Osteoblast (primary cell): ENCODE measurements at places on chromosomes 7 and 10.
A peak's percentile ranks its signal among the peaks of the same experiment; 100 is the strongest.

- peak; percentile 71 for DNase-seq
Observed at GRCh38 chr7:94374721-94375566, 19.8 kb upstream of the COL1A2 start.

DNA sequence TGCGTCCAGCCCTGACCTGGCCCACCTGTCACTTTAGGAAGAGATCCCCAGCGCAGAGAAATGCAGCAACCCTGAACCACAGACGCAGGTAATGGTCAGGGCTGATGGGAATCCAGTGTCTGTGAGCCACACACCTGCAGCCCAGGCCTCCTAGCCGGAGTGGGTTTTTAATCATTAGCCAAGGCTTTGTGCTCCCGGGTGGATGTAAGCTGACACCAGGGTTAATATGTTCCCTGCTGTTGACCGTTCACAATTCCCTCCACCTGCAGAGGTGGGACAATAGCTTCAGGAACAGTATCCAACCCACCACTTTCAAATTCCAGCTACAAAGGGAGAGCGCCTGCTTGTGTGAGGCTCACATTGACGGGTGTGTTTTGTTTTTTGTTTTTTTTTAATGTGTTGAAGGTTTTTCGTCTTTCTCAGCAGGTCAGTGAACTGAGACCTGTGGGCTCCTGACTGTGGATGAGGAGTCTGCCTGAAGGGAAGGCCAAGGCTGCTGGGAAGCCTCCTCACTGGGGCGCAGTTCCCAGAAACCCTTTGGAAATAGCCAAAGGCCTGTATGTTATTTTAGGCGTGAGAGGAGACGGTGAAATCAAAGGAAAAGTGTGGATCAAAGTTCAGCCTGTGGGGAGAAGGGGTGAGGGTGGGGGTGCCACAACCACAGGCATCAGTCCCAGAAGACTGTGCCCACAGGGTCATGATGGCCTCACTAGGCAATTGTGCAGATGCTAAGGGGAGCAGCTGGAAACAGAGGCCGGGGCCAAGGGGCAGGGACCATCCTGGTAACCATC, 111.1 kb downstream of the TNS3 start:
- peak; percentile 48 for DNase-seq

- no peak for DNase-seq
Observed at GRCh38 chr7:102434039-102434486, 688 bp downstream of the ORAI2 start.

GRCh38 chr10:63266391-63267316, 133.5 kb downstream of the NRBF2 start:
- DNase-seq = no peak

DNA sequence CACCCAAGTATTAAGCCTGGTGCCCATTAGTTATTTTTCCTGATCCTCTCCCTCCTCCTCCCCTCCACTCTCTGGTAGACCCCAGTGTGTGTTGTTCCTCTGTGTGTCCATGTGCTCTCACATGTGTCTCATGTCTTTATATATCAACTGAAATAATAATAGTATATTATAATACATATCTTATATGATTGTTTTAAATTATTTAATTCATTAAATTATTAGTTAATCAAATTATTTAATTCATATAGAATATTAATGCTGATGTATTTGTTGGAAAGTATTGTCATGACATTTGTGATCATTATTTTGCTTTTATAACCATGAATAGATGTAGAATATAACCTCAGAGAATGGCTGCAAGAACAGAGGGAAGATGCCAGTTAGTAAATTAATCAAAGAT, 647.5 kb downstream of the SORCS3 start:
- DNase-seq = no peak

DNA sequence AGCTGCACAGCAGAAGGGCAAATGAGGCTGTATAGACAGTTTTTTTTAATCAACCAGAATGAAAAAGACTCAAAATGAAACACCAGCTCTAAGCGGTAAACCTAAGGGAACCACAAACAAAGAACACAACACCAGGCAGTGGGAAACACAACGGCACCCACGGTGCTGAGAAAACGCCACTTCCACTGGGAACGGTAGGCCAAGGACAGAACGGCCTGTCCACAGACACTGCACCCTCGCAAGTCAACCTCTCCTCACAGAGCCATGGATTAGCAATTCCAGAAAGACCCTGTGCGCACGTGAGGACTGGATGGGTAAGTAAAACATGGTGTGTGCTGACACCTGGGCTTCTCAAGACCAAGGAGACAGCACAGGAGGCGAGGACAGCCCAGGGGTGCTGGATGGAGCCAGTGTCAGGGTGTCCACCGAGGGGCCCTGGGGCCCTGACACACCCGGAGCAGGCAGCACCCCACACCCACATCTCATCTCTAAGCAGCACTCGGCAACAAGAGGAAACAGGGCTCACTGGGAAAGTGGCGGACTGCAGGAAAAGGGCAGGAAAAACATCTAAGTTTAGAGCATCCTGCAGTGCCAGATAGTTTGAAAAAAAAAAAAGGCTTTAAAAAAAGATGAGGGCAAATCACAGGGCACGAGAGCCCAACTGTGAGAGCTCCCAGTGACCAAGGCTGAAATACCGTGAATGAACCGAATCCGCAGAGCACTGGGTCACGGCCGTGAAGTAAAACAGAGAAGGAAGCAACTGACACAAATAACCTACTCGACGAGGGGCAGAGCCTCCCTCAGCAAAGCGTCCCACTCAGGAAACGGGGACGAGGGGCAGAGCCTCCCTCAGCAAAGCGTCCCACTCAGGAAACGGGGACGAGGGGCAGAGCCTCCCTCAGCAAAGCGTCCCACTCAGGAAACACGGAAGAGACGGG, 120.2 kb downstream of the MAD1L1 start:
- no peak for DNase-seq

- no peak for DNase-seq
Observed at GRCh38 chr10:95411635-95412034, 120.8 kb upstream of the PDLIM1 start.

DNA sequence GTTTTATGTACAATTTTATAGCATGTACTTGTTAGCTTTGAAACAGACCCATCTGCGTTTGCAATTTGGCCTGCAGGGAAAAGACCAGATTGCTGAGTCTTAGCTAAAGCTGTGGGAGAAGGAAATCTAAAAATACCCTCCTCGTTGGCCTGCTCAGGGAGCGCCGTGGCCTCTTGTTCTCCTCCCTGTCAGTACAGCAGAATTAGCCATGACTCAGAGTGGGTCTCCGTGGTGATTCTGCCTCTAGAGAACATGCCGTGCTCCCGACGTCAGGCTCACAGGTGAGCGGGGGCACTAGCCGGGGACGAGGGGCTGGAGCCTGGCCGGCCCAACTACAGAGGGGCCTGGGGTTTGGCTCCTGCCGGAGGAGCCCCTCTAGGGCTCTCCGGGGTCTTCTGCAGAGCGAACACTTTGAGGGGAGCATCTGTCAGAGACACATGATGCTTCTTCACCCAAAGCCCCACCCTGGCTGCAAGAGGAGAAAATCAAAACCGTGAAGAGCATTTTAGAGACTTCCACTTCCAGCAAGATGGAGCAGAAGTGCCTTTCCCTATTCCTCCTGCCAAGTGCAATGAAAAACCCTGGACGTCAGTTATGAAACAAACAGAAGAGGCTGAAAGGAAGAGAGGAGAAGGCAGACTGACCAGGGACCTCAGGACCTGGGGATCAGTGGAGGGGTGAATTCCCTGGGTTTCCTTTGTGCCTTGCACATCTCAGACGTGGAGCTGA, 98.9 kb downstream of the LHPP start:
- peak; percentile 96 for DNase-seq

DNA sequence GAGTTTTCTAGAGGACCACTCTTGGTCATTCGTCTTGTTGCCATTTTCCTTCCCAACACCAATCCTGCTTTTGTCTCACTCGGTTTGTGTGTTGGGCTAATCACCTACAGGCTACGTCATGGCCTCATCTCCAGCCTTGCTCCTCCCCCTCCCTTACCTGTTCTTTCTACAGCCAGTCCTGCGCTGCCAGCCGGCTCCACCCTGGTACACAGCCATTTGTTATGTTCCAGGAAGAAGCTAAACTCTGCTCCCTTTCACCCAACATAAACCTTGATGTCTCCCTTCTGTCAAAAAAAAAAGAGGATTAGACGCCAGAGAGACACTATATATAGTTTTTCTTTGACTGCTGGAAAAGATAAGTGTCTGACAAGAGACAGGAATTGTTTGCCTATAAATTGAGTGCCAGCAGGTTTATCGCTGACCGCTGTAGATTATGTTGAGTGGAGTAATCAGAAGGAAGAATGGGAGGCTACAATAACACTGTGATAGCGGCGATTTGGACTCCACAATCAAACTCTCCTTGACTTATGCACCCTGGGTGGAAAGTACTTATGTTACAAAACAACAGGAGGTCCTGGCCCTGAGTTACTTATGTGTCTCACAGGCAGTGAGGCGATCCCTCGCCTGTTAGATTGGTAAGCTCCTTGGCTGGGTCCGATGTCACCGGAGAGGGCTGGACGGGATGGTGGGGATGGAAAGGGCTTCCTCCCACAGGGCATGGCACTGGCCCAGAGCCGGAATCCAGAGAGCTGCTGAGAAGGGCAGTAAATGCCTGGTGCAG, 171.3 kb upstream of the BMPER start:
- DNase-seq = no peak

- DNase-seq = no peak
Observed at GRCh38 chr7:32658034-32658433, 162.7 kb downstream of the AVL9 start.

- peak; percentile 59 for DNase-seq
Observed at GRCh38 chr10:72162978-72163377, 52.8 kb upstream of the ANAPC16 start.

DNA sequence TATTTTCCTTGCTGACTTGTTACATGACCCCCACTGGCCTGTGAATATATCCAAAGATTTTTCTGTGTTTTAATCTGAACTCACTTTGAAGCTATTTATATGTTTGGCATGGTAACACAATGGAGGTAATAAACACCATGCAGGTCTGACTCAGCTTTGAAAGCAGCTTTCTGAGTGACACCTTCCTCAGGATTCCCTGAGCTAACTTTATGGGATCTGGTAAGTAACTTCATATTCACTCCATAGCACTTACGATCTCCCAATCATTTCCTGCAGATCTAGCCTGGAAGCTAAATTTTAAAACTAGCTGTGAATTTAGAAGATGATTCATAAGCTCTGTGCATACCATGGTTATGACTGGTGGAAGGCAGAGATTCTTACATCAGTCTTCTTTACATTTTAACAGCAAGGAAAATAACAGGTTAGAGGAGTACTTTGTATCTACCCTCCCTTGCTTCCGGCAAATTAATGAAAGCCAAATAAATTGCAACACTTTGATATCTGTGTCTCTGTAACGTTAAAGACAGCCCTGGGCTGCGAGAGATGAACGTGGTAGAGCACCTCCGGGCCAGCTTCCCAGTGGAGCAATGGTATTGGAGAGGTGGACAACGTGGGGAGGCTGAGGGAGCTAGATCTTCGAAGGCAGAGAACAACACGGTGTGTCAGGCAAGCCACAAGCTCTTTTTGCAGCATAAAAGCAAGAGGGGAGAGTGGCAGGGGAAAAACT, 170.2 kb upstream of the KLF14 start:
- DNase-seq = no peak

DNA sequence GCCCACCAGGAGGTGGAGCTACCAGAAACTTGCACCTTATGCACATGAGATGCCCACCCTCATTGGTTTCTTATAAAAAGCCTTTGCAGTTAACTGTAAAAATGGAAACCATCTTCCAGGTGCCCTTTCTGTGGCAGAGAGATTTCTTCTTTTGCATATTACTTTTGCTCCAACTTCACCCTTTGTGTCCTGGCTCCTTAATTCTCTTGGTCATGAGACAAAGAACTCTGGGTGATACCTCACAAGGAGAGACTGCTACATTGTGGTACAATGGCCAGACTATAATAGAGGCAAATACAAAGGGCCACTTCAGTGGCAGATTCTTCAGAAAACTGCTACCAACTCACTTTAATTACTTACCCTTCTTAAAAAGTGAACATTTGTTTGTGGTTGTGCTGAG, 76.4 kb upstream of the PTER start:
- no peak for DNase-seq

- DNase-seq = no peak
Observed at GRCh38 chr7:40463446-40463845, 328.6 kb downstream of the SUGCT start.

- no peak for DNase-seq
Observed at GRCh38 chr7:114758661-114759227, 163.2 kb upstream of the MDFIC start.

DNA sequence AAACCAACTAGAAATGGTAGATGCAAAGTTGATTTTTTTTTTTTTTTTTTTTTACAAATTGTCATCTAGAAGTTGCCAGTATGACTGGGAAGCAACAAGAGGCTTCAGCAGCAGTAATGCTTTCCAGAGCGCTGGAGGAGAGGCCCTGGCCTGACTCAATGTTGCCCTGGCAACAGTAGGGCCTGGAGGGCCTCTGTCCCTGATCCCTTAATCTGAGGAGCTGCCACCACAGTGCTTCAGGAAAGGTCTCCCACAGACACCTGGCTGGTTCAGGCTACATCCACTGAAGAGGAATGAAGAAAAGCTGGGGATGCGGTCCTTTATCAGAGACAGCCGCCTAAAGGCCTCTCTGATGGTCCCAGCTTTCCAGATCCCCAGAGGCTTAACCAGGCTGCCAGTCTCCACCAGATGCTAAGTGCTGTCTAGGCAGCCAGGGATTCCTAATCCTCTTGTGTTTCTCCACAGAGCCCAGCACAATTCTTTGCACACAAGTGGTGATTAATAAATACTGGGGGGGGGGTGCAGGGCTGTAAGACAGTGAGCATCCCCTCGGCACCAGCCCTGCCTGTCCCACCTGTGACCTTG, 33.7 kb downstream of the ZNF777 start:
- DNase-seq = no peak
